Fibroblast of skin of abdomen (primary cell): ENCODE measurements at places on chromosomes 13 and 19.

GRCh38 chr13:29472332-29472961 is 123.0 kb downstream of the SLC7A1 start:
- DNase-seq: peak; percentile 51

DNA sequence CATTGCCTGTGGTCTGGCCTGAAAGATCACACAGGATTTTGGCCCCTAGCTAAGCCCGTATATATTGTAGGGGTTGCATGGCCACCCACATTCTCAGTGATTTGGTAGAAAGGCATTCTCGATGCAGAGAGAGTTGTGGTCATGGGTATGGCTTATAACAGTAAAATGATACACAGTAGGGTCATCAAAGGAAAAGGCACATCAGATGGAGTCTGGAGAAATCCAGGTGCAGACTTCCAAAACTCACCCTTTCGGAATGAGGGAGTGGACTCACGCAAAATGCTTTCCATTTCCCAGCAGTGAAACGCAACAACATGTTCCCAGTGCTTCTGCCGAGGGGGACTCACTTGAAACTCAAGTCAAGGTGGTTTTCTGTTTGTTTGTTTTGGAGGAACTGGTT is 802.5 kb upstream of the SLITRK1 start:
- no peak for DNase-seq

DNA sequence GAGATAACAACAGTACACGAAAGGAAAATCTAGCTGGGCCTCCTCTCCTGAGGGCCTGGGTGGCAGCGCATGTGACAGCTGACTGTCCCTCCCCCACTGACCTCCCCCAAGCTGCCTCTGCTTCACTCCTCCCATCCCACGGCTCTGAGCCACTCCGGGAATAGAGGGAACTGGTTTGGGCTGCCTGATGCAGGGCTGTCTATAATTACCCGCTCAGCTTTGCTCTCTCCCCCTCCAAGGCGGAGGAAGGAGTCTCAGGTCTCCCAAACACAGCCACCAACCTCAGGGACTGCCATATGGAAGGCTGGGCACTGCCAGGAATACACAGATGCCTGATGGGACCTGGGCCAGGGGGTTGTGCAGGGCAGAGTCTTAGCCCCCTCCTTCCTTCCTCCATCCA is 7.9 kb downstream of the NAPA start:
- DNase-seq: no peak

DNA sequence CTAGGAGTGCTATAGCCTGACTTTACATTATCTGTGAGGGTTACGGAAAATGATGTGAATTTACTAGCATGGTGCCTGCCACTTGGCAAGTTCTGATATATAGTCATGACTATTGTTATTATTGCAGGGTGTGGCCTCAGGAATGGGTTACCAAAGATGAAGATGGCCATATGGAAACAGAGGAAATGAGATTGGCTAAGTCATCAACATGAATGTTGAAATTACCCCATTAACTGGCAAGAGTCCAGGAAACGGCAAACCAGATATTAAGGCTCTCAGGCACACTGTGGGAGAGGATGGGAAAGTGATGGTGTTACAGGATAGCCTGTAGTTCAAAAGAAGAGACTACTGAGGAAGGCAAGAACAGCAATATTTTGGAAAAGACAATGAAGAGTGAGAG is 183.3 kb downstream of the KCNRG start:
- DNase-seq: peak; percentile 50

DNA sequence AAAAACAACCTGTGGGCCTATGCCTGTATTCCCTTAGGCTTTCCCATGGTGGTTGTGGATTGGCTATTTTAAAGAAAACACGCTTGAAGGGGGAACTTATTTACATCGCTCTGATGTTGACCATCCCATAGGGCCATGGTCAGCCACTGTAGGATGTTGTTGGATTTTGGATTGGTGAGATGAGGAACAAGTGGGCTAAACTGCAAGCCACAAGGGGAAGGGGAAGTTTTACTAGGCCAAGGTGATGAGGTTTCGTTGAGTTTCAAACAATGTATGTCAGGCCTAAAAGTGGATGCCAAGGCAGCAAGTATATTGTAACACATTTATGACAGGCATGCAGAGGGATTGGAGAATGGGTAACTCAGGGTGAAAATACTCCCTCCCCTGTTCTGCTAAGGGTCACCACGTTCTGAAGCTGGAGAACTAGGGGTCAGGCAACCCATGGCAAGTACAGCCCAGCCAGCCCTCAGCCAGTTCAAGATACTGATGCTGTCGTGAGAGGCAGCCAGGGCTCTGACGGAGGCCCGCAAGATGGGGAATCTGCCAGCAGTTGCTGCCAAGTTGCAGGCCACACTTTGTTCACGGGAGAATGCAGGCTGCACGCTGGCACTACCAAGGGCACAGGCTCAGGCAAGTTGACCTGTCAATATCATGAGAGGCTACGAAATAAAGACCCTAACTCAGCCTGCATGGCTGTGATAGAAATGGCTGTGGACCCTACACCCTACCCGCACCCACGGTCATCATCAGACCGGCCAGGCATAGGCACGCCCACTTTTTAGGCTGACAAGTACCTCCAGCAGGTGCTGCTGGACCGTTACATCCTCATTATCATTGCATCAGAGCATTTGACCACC is 11.1 kb downstream of the IRGC start:
- DNase-seq: no peak

GRCh38 chr13:77979721-77980385 is 61.2 kb upstream of the EDNRB start:
- DNase-seq: no peak

- DNase-seq: no peak
These were observed 1.1 kb downstream of the VSTM2B start for GRCh38 chr19:29526730-29527499.
